ENCODE measurements at places on chromosomes 13 and 19.

DNA sequence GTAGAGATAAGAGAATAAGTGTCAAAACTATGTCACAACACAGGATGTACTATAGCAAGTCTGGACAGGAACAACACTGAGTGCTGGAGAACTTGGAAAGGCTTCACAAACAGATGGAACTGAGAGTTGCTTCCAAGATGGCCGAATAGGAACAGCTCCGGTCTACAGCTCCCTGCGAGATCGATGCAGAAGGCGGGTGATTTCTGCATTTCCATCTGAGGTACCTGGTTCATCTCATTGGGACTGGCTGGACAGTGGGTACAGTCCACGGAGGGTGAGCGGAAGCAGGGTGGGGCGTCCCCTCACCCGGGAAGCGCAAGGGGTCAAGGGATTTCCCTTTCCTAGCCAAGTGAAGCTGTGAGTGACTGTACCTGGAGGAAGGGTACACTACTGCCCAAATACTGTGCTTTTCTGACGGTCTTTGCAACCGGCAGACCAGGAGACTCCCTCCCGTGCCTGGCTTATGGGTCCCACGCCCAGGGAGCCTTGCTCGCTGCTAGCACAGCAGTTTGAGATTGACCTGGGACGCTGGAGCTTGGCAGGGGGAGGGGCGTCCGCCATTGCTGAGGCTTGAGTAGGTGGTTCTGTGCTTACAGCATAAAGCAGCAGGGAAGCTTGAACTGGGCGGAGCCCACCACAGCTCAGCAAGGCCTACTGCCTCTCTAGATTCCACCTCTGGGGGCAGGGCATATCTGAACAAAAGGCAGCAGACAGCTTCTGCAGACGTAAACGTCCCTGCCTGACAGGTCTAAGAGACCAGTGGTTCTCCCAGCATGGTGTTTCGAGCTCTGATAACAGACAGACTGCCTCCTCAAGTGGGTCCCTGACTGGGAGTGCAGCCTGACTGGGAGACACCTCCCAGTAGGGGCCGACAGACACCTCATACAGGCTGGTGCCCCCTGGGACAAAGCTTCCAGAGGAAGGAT, 46.0 kb downstream of the USP12 start:
- no peak for DNase-seq

DNA sequence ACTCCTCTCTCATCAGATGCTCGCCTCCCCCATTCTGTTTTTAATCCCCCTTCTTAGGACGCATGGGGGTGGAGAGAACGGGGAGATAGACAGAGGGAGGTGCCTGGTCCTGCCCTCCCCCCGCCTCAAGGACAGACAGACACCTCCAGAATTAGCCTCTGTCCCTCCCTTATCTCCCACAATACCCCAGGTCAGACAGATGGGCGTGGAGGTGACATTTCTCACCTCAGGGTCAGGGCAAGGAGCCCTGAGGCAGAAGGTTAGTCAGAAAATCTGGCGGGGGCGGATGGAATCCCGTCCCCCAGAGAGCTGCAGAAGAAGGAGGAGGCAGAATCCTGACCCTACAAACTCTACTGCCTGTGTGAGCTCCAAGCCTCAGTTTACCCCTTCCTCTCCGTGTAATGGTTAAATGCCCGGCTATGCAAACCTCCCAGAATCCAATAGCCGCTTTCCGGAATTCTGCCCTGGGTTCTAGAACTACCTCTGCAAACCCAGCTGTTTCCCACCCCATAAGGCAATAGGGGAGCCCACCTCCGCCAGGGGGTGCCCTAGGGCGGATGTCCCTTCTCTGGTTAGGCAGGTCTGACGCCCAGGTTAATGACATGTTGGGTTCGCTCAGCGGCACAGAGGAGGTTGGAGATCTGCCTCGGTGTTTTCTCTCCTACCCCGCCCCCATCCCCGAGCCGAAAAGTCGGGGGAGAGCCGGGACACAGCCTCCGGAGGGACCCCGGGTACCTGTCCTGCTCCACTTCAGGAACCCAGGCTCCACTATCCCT, 900 bp downstream of the PPP1R13L start:
- no peak for DNase-seq

DNA sequence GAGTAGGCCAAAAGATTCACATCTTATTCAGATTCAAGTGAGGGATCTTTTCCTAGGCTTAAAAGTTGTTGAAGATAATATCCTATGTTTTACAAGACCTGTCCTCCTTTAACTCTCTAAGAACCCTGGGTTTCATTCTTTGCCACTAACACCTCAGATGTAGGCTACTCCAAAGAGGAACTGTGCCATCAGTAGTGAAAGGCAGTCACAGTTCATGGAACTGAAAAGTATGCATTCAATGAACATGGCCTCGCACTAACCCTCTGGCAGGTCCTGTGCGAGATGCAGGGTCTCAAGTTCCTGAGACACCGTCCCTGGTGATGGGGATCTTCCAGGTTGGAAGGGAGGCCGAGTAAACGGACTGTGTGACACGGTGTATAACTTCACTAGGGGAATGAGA, 4.3 kb downstream of the LGALS14 start:
- no peak for DNase-seq

DNA sequence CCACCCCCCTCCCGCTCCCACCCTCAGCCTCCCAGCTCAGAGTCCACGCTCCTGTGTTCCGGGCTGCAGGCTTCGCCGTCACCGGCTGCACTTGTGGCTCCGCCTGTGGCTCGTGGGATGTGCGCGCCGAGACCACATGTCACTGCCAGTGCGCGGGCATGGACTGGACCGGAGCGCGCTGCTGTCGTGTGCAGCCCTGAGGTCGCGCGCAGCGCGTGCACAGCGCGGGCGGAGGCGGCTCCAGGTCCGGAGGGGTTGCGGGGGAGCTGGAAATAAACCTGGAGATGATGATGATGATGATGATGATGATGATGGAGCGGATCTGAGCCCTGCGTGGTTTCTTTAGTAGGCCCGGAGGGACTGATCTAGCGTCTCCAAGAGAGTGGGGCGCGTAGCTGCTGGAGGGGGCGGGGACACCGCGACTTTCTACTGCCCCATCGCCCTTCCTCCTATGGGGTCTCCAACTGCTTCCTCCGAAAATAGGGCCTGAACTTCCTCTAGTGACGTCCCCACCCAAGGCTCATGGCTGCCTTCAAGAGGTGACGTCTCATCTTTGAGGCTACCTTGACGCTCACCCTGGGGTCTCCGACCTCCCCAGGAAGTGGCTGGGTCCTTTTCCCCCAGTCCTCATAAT, 1.4 kb downstream of the RETN start:
- DNase-seq, result no peak

- DNase-seq, result no peak
These were observed 1244.9 kb downstream of the PCDH17 start for GRCh38 chr13:58876473-58876872.

DNA sequence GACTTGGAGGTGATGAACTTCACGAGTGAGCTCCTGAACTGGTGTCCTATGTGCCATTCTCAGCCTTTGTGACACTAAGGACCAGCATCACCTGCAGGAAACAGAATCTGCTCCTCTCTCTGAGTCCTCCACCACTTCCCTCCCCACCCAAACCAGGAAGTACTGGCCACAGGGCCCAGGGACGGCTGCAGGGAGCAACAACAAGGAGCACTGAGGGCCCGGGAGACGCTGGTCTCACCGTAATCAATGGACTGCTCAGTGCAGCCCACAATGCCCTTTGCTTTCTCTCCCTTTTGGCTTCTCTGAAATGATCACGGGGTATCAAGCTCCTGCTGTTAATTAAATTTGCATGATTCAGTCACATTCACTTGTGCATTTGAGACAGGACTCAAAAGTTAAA, 18.6 kb downstream of the PEPD start:
- DNase-seq, result no peak

DNA sequence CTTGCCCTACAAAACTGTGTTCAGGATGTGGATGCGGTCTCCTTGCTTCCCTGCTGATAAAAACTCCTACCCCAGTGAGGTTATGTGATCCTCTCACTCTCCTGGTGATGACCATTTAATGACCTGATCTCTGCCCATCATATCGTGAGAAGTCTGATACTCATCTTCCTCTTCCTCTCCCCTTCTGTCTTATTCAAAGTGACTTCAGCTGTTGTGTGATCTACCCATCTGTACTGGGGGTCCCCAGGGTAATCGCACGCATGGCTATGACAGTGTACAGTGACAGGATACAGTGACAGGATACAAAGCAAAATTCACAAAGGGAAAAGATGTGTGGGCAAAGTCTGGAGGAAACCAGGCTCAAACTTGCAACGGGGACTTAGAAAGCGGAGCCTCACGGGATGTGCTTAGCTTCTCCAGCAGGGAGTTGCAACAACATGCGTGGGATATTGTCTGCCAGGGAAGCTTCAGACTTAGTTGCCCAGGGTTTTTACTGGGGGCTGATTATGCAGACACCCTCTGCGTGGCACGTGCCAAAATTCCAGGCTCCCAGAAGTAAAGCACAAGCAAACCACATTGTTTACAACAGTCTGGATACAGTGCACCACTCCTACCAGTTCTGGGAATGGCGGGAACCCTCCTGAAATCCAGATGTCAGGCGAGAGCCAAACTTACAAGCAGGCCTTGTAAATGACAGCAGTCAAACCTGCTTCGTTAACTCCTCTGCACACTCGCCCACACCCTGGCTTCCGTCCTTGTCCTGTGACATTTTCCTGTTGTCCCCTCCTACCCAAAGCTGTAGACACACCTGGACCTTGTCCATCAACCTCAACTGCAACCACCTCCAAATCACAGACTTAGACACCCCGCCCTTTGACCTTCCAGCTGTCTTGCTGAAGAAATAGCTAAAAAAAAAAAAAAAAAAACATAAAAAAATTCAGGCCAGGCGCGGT, 18.0 kb upstream of the GARRE1 start:
- DNase-seq, result peak; percentile 78

DNA sequence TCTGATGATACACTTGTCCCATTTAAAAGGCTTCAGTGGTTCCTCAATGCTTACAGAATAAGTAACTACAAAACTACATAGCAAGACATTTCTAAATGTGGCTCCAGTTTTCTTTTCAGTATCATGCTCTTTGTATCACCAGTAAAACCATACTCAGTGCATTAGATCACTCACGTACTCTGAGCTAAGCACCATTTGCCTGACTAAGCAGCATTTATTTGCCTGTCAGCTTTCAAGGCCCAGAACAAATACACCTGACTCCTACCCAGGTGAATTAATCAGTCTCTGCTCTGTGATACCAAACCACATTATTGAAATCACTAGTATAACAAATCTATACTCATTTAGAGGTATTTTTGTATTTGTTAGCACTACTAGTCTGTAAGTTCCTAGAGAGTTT, 47.4 kb upstream of the PCDH20 start:
- no peak for DNase-seq

GRCh38 chr13:77508959-77509620, 26.4 kb upstream of the SCEL start:
- no peak for DNase-seq
